ENCODE measurements at places on chromosomes 11 and 22. TPM values are rescaled to one million over a fixed set of nuclear protein-coding genes. Genes with fewer than 3 reads are reported as not detected.

- no peaks in the 10 kb centered on the region for H3K27me3 ChIP-seq
- no peaks in the 10 kb centered on the region for H3K36me3 ChIP-seq
- no peak for DNase-seq
- no peak overlapping the region for H3K27ac ChIP-seq
- no peaks in the 10 kb centered on the region for H3K4me1 ChIP-seq
- no peak overlapping the region for H3K4me3 ChIP-seq
Measured at GRCh38 chr11:34299284-34299972, 58.4 kb downstream of the ABTB2 start.

DNA sequence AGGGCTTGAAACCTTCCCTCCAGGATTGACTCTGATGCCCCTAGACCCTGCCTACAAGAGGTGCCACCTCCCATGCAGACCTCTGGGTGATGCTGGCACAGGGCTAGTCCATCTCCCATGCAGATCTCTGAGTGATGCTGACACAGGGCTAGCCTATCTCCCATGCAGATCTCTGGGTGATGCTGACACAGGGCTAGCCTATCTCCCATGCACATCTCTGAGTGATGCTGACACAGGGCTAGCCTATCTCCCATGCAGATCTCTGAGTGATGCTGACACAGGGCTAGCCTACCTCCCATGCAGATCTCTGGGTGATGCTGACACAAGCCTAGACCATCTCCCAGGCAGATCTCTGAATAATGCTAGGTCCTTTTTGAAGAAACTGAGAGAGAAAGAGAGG, 321.7 kb downstream of the NTM start:
- no peaks in the 10 kb centered on the region for H3K36me3 ChIP-seq
- DNase-seq, result no peak
- H3K4me3 ChIP-seq, result no peak overlapping the region
- H3K4me1 ChIP-seq, result no peaks in the 10 kb centered on the region
- H3K27ac ChIP-seq, result no peak overlapping the region

ZNF214 gene
- total RNA-seq, result not detected

LAYN gene
- total RNA-seq, result not detected

LRRC75B gene
- 6.9 TPM for total RNA-seq

OR51B5 gene
- not detected for total RNA-seq

LDHAL6A gene
- not detected for total RNA-seq

All from Karpas-422 (cell line).